Skin of body (tissue), 3 donors: ENCODE measurements at places on chromosomes 2 and 18.

DNA sequence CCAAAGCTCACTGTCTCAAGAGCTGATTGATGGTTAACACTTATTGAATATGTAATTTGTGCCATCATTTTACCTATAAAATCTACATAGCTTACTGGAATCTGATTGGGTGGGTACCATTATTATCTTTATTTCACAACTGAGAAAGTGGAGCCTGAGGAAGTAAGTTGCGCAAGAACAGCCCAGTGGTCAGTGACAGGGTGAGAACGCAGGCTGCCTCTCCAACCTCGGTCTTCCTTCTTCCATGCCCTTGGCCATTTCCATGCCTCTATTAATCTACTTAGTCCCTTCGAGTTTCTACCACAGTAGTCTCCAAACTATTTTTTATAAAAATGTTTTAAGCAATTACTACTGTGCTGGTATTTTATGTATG lies 390.9 kb upstream of the VWC2L start:
- no peak for DNase-seq

- no peak for DNase-seq
Observed at GRCh38 chr2:136239079-136239685, 121.2 kb upstream of the CXCR4 start.

GRCh38 chr2:31109633-31110192 lies 28.5 kb downstream of the GALNT14 start:
- DNase-seq, result no peak

DNA sequence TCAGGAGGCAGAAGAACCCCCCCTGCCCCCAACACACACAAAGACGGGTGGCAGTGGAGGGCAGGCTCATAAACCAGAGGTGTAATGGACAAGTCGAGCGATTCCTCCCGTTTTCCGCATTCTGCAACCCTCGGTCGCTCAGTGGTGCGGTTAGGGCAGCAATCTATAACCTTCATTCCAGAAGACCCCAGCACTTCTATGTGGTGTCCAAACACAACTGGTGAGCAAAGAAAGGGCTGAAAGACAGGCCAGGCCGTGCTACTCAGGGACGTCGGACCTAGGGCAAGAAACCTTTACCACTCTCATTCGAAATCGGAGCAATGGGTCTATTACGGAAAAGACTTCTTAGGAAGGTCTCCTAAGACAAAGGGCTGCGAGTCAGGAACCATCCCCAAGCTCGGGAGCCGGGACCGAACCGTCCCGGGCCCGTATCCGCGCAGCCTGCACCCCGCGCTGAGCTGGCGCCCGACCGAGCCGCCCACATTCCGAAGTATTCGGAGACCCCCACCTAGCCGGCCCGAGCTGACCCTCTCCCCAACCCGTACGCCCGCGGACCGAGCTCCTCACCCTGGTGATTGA lies 568 bp downstream of the ARL5A start:
- no peak for DNase-seq

GRCh38 chr18:24054130-24054529 lies 39.6 kb downstream of the TTC39C start:
- peak; percentile 39 for DNase-seq
